Kidney (tissue), 22 donors: ENCODE measurements at places on chromosomes 3 and 15. TPM values are rescaled to one million over a fixed set of nuclear protein-coding genes. Genes with fewer than 3 reads are reported as not detected.

Gene GOLGA8F
- polyA plus RNA-seq, result not detected

Gene GNAT1
- polyA plus RNA-seq, result not detected

Gene NBEAL2
- polyA plus RNA-seq, result 25.7 TPM

Gene MME
- 126 TPM for polyA plus RNA-seq

Gene EPB42
- polyA plus RNA-seq, result not detected

Gene SLC22A14
- polyA plus RNA-seq, result 0.75 TPM

Gene LRTM1
- polyA plus RNA-seq, result not detected

DNA sequence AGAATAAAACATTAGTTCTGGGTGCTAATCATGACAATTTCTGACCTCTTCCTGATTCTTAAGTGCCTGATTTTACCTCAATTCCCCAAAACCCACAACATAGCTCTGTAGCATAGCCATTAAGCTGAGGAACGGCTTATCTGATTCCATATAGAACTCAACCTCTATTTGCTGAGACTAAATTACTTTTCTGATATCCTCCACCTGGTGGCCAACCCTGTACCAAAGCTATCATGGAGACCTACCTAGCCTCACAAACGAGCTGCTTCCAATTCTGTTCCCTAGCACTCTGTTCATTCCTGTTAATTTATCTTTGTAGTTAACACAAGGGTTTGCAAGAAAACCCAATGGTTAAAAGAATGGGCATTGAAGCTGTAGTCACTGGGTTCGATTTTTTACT is 245.2 kb downstream of the PLOD2 start:
- DNase-seq, result no peak

GRCh38 chr3:44045476-44046275 is 196.0 kb upstream of the TOPAZ1 start:
- DNase-seq, result peak; percentile 25

GRCh38 chr15:93495799-93496637 is 407.0 kb upstream of the RGMA start:
- DNase-seq, result no peak

DNA sequence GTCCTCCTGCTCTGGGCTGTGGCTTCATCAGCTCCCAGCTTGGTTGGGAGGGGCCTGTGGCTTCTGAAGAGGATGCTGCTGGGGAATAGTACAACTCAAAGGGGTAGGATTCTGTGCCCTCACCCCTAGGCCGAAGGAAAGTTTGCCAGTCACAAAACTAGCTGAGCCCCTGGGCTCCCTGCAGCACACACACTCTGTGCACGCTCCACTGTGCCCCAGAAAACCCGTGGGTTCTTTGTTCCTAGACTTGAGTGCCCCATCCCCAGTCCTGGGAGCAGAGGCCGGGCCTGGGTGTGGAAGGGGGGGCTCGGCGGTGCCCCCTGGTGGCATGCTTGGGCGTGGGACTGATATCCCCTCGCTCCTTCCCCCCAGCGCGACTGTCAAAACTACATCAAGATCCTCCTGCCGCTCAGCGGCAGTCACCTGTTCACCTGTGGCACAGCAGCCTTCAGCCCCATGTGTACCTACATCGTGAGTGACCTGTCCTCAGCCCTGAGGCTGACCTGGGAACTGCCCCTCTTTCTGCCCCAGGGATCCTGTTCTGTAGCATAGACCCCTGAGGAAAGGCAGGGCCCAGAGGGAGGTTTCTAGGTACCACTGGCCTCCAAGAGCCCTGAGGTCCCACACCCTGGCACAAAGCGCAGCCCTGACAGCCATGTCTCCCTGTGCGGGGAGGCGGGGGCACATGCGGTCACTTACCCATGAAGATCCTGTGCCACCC is 14.2 kb downstream of the CIB1 start:
- DNase-seq, result no peak

- DNase-seq, result no peak
These were observed 16.2 kb upstream of the C15orf39 start for GRCh38 chr15:75185271-75186029.

GRCh38 chr15:90620379-90621067 is 90.8 kb downstream of the CRTC3 start:
- peak; percentile 32 for DNase-seq

GRCh38 chr3:133295199-133295901 is 104.5 kb upstream of the BFSP2 start:
- DNase-seq, result no peak

- DNase-seq, result no peak
These were observed 179.8 kb downstream of the SLCO3A1 start for GRCh38 chr15:92033314-92033713.

DNA sequence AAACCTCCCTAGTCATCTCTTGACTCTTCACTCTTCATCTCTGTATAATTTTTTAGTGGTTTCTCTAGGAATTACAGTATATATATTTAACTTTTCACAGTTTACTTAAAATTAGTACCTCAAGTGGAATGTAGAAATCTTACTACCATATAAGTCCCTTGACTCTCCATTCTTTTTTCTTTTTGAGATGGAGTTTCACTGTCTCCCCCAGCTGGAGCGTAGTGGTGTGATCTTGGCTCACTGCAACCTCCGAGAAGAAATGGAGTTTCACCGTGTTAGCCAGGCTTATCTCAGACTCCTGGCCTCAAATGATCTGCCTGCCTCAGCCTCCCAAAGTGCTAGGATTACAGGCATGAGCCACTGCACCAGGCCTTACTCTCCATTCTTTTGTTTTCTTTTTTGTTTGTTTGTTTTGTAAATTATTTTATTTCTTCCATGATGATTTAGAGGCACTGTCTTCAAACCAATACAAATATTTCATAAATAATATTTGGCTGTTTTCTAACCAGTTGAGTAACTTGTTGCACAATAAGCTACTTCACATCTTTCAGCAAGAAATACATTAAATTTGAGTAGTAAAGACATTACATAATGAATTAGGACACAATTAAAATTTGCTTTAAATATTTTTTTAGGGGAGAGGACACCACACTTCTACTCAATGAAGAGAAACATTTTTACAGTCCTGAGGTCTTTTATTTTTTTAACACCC is 144.8 kb downstream of the RBPMS2 start:
- DNase-seq, result no peak

DNA sequence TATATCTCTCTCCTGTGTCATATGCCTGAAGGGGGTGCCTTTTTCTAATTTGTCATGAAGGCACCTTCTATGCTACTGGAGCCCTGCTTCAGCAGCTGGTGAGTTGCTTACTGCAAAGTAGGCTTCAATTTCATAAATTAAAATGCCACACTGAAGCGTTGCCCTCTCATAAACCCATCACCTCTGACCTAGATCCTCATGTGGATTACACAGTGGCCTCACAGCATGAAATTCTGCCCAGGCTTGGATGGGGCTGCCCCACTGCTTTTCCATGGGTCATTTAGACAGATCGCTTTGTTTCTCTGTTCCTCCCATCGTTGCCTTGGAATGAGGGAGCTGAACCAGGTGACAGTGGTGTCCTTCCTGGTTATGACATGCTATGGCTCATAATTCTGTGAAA is 131.2 kb downstream of the RPL22L1 start:
- DNase-seq, result peak; percentile 37

GRCh38 chr15:90868261-90868689 is at the start of gene FURIN:
FURIN (plus strand) TSS chr15:90868588; CDS start chr15:90875741, 7,153 bp downstream.
- DNase-seq, result no peak

DNA sequence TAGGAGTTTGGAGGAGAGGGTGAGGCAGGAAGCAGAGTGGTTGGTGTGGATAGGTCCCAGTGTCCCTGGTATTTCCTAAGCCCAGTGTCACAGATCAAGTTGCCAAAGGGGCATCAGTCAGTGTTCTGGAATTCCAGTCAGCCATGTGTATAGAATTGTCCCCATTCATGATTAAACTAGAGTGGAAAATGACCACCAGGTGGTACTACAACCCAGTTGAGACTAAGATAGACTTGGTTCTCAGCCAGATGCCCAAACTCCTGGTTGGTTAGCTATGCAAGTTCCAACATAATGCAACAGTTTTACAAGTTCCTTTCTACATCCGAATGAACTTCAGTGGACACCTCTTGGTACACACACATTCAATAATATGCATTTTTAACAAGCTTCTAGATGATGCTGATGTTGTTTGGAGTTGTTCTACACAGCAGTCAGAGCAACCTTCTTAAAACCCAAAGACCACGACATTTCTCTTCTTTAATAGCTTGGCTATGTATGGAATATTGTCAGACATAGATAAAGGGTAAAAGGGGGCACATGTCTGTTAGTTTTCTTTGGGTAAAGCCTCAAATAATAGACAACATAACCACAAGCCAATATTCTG is 8.4 kb upstream of the ATR start:
- no peak for DNase-seq
